NCI-H460 (cell line): ENCODE measurements at places on chromosomes 7 and 10. TPM values are rescaled to one million over a fixed set of nuclear protein-coding genes. Genes with fewer than 3 reads are reported as not detected.

DNA sequence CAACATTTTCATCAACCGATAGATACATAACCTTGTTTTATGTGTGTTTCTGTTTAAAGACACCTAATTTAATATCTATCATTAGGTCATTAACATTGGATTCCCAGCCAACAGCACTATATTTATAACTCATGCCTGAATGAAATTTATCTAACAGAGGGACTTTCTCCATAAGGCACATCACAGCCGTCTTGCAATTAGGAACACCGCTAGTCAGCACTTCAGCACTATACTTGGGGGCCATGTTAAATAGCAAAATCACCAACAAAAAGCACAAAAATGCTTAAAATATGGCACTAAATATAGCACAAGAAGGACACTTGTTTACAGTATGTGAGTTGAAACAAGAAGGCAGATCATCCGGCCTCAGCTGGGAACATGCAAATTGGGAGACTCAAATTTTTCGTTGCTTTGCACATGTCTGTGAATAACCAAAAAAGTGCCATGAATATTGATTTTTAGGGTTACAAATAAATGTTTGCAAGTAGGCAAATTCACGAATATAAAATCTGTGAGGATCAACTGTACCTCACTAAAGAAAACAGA, 51.0 kb downstream of the TLL2 start:
- no peak for DNase-seq

The PIK3AP1 gene
- total RNA-seq: 0.47 and 1.3 TPM in 2 replicates

DNA sequence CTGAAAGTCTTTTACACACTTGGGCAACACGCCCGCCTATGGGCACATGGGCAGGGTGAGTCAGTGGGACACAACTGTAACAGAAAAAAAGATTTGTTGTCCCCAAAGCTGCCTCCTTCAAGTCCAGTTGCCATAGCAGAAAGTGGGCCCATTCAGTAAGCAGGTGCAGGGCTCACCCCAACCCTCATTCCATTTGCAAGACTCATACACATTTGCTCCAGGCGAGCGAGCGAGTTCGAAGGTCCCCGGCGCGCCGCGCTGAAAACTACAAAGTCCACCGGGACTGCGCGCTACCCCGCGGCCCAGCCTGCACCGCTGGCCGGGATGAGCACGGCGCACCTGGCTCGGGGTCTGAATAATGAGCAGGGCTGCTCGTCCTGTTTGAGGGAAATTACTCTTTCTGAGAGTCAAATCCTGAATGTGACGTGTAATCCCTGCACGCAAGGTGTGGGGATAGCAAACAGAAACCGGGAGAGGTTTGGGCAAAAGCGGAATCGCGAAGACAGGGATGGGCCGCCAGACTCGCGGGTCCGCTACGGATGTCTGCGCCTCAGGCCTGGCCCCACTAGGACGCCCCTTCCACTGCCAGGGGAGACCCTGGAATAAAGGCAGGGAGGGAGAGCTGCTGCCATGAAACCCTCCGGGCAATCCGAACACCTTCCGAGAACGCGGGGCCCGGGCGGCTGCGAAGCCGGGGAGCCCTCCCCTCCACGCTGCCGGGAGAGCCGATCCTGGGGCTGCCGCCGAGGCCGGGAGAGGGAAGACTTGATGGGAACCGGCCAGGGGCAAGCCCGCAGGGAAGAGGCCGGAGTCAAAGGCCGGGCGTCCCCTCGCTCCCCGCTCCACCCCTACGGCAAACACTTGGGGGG, 982 bp downstream of the COBL start:
- no peak for DNase-seq

The AKR1D1 gene
- total RNA-seq: not detected in 2 replicates

- no peak for DNase-seq
Observed at GRCh38 chr7:6532516-6532915, 18.7 kb downstream of the GRID2IP start.

The ZNF239 gene
- 11.3 and 11.5 TPM in 2 replicates for total RNA-seq

DNA sequence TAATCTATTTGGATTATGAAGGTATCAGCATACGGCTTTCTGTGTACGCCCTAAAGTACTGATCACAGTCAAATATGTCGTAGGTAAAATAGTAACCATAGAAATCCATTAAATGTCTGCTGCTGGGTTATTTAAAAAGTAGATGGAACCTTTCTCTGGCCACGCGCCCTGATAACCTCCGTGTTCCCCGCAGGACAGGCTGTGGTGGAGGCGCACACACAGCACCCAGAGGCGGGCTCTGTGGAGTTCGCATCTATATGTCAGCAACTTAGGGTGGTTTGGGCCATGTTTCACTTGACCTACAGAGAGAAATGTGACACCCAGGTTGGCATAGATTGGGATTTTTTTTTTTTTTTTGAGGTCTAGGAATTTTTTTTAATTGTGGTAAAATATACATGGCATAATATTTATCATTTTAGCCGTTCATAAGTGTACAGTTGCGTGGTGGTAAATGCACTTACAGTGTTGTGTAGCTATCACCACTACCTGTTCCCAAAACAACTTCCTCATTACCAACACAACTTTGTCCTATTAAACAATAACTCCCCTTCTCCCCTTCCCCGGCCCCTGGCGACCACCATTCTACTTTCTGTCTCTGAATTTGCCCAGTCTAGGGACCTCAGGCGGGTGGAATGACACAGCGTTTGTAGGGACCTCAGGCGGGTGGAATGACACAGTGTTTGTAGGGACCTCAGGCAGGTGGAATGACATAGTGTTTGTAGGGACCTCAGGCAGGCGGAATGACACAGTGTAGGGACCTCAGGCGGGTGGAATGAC, 15.4 kb downstream of the PPP2R2D start:
- DNase-seq: no peak

DNA sequence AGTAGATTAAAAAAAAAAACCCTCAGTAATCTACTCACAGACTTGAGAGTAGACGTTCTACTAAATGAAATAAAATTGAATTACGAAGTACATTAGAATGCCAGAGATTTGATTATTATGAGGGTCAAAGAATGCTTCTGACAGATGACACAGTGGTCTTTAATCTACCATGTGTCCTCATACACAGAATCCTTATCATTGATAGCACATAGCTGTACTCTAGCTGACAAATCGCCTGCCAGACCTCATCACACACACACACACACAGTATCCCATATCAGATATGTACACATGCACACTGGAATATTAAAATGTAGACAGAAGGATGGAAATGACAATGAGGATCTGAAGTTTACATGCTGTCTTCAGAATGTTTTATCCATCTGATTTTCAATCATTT, 104.6 kb downstream of the SORCS1 start:
- no peak for DNase-seq

DNA sequence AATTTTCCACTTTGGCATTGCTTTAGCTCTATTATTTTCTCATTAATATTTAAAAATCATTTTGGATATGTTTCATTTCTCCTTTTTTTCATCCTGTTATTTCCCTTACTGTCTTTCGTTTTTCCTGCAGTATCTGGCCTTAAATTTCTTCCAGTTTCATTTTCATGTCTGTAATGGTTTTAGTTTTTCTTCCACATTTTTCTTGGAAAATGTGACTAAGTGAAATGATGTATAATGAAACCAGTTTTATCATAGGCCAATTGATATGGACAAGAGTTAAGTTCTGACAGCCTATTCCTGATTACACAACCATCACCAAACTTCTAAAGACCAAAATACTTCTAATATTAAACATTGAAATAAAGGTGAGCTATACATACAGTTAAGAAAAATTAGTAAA, 158.5 kb downstream of the LHFPL3 start:
- DNase-seq: no peak

The ERVW-1 gene
- total RNA-seq: not detected in 2 replicates

The TEX47 gene
- not detected in 2 replicates for total RNA-seq

The PPP1R3A gene
- total RNA-seq: not detected in 2 replicates

The PCLO gene
- 0.17 and 1.5 TPM in 2 replicates for total RNA-seq

DNA sequence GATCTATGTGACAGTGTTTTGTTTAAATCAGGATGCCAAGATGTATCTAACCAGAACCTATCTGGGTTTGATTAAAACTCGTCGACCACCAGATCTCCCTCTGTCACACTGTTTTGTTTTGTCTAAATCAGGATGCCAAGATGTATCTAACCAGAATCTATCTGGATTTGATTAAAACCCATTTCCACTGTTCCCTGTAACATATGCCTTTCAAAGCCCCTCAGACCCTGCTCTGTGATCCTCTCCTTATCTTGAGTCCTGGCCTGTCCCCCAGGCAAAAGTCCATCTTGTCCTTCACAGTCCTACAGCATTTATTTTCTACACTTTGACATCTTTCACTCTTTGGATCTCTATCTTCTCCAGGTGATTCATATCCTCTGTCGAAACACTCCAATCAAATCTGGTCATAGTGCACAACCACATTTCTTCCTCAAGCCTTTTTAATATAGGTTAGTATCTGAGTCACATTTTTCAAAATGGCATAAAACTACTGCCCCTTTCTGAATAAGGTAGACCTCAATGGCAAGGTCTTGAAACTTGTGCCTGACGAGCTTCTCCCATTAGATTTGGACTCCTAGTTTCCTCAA, 32.5 kb downstream of the ERLIN1 start:
- DNase-seq: no peak

The NPC1L1 gene
- total RNA-seq: 0.09 TPM in 1 of 2 replicates, not detected in the other

DNA sequence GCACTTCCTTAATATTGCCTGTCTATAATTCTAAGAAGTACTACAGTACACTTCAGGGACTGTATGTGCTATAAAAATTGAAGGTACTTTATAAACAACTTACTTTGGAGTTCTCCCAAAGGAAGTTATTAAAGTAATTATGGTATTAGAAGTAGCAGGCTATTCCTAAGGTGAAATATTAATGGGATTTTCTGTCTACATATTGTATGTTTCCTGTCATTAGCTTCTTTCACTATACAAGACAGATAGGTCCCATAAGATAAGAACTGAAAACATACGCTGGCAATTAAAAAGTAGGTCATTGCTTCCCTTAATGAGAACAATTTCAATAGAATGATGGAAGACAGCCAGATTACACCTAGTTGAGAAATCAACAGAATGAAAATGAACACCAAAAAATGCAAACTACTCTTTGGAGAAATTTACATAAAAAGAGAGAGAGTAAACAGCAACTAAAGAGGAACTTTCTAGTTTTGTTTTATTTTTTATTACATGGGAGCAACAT, 147.0 kb downstream of the HBP1 start:
- DNase-seq: no peak

GRCh38 chr7:44259547-44260457, 59.0 kb downstream of the YKT6 start:
- DNase-seq: no peak

DNA sequence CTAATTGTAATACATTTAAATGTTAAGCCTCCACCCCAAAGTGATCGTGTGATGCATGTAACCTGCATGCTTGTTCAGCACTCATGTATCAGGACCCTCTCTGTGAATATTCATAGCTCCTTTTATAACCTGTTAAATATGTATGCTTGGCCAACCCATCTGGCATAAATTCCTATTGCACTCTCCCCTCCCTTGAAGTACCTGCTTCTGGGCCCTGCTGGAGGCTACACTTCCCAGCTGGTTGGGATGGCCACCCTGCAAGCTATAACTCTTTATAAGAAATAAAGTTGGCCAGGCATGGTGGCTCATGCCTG, 149.7 kb downstream of the SH2D4B start:
- no peak for DNase-seq

The CXCL12 gene
- not detected in 2 replicates for total RNA-seq

GRCh38 chr10:11440250-11441150, 170.9 kb downstream of the USP6NL start:
- DNase-seq: no peak

DNA sequence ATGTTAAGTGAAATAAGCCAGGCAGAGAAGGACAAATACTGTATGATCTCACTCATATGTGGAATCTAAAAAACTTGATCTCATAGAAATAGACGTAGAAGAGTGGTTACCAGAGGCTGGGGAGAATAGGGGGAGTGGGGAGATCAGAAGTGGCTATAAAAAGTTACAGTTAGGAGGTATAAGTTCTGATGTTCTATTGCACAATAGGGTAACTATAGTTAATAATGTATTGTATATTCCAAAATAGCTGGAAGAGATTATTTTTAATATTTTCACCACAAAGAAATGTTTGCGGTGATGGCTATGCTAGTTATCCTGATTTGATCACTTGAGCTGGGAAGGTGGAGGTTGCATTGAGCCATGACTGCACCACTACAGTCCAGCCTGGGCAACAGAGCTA, 53.8 kb downstream of the SLC18A2 start:
- no peak for DNase-seq

- DNase-seq: peak; percentile 66
Observed at GRCh38 chr10:78974617-78975317, 94.0 kb upstream of the ZMIZ1 start.

The ZNF655 gene
- total RNA-seq: 68.4 and 83.1 TPM in 2 replicates

The SEMA4G gene
- total RNA-seq: 1.1 and 1.7 TPM in 2 replicates

GRCh38 chr7:112752576-112752975, 37.6 kb downstream of the TMEM168 start:
- DNase-seq: no peak

DNA sequence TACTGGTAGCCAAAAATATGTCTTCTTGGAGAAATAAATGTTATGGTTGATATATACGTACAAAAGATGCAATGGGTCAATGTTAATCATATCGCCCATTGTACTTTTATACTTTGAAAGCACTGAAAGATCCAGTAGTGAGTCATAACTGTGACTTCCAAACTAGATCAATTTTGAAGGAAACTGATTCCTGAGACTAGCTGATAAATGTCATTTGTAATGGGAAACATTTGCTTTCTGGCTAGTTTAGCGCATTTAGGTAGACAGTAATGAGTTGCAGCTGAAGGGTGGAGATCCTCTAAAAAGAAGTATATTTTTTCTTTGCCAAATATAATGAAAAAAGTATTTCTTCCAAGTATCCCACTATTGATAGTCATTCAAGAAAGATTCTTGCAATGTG, 53.5 kb upstream of the ARHGAP21 start:
- no peak for DNase-seq

- no peak for DNase-seq
Observed at GRCh38 chr10:11335881-11336430, 275.5 kb downstream of the USP6NL start.

DNA sequence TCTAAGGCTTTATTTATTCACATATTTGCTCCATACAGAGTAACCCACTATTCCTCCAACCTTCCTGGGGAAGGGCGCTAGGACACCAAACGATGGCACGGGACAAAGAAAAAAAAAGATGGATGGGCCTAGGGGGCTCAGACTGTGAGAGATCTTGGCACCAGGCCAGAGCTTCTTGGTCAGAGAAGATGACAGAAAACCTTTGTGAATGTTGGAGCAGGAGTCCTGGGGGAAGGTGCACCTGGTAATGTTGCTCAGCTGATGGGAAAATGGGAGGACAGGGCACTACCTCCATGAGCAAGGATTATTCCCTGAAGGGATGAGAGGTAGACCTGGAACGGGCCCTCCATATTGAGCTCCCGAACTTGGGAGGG, 1.4 kb upstream of the SH3PXD2A start:
- no peak for DNase-seq

DNA sequence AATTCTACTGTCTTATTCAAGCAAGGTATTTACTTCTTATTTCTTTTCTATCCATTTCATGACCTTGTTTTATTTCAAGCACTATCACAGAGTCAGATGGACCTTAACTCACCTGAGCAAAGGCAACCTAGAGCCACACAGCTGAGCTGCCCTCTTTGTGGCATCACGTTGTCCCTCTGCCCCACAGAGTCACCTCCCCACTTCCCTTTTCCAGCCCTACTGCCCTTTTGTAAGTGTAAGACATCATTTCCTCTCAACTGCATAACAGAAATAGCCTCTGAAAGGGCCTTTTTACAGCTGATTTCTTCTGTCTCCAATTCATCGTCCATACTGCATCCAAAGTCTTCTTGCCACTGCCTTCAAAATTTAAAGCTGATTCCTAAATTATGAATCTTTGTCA, 946.0 kb downstream of the NRG3 start:
- no peak for DNase-seq
